Neural progenitor cell (in vitro differentiated cells): ENCODE measurements at places on chromosomes 6 and 20.
A peak's percentile ranks its signal among the peaks of the same experiment; 100 is the strongest.

GRCh38 chr20:56715309-56715708, 86.2 kb downstream of the TFAP2C start:
- no peak for DNase-seq

DNA sequence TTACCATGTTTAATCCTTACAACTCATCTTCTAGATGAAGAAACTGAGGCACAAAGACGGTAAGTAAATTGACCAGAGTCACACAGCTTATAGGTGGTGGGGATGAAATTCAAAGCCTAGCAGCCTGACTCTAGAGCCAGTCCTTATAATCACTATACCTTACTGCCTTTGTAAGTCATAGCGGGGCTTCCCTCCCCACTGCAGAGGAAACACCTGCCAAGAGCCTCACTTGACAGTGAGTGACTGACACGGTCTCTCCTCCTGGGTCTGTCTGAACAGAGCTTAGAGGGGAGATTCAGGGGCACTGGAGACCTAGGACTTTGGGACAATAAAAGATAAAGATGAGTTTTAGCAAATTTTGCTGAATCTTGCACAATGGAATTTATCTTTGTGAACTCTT, 12.8 kb downstream of the SUN5 start:
- no peak for DNase-seq

GRCh38 chr20:55386686-55387085, 618.6 kb downstream of the CBLN4 start:
- DNase-seq = no peak

- DNase-seq = no peak
These were observed 27.9 kb upstream of the RTF2 start for GRCh38 chr20:56440346-56441007.

GRCh38 chr6:128600397-128600951, 80.1 kb upstream of the PTPRK start:
- no peak for DNase-seq

- DNase-seq = peak; percentile 6
These were observed 527 bp upstream of the DOK5 start for GRCh38 chr20:54474866-54475265.

GRCh38 chr6:151073146-151073545, 166.6 kb upstream of the AKAP12 start:
- DNase-seq = no peak

- DNase-seq = peak; percentile 74
These were observed 19.1 kb upstream of the AAR2 start for GRCh38 chr20:36217226-36217625.

DNA sequence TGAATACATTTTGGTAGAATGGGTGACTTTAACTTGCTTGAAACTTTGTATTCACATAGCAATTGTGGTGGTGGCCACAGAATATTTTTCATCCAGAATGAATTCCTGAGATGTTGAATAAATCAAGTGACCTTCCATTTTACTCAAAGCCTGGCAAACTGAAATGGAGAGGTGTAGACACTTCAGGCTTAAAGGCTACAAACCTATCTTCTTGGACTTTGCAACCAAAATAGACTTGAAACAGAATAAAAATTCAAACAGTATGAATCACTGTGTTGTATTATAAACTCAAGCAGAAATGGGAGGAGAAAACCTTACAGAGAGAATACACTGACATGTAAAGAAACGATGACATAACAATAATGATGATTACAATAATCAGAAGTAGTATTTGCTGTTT, 371.6 kb downstream of the BCKDHB start:
- DNase-seq = no peak

GRCh38 chr6:133741375-133741861, 147.5 kb upstream of the TCF21 start:
- DNase-seq = peak; percentile 51

DNA sequence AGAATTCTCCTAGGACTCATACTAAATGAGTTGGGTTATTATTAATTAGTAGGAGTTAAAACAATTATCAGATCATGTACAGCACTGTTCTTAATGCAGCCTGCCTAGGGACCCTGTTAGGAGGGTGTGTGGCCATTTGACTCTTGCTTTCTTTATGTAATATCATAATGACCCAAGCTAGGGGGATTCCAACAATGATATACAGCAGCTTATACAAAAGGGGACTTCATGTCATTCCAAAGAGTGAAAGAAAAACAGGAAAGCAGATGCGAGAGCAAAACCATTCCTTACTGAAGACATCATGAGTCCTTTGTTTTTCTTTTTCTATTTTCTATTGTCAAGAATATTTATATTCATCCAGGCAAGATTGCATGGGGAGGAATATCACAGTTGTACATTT, 455.2 kb downstream of the PLCB1 start:
- no peak for DNase-seq

DNA sequence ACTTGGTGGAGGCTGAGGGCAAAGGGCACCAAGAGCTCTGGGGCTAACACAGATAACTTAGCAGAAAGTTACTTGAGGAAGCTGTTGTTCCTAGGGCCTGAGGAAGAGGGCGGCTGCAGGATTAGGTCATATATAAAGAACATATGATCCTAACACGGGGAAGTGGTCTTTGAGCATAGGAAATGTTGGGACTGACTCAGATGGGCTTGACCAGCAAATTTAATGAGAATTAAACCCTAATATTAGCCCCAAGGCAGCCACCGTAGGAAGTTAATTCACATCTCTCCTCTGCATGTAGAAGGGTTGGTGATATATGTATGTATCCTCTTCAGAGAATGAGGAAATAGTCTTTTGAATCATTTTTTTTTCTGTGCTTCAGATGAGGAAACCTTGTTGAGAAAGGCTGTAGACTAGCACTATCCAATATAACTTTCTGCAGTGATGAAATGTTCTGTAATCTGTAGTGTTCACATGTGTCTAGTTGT, 9.2 kb upstream of the ZBTB9 start:
- DNase-seq = no peak

DNA sequence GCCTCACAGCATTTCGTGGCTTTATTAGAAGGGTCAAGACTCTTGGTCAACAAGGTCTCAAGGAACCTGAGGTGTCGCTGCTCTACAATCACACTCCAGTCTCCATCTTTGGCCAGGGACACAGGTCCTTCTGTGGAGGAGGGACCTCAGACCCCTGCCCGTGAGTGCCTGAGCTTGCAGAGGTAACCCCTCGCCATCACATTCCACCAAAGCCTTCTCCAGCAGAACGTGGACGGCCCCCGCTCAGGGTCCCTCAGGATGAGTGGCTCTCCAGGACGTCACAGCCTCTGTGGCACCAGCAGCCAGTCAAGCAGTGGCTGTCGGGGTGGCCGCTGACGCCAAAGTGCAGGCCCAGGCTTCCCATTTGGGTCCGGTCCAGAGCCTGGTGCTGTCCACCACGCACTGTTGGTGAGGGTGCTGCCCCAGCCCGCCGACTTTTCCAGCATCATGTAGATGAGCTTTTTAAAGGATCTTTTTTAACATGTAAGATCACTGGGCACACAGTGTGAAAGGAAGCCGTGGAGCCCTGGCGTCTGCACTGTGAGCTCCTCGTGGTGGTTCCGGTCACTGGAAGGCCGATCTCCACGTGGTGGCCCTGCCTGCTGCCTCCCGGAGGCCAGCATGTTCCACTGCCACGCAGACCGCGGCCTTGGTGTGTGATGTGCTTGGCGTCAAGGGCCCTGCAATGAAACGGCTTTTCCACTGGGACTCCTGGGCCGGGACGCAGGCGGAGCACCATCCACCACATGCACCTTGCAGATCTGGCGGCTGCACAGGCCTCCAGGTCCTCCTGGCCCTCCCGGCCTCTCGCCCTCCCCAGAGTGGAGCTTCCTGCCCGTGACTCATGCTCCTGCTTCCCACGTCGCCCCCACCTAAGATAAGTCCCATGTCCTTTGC, 8.3 kb upstream of the KIF25 start:
- DNase-seq = no peak

- no peak for DNase-seq
These were observed 511.9 kb downstream of the KIF16B start for GRCh38 chr20:16061351-16061750.

DNA sequence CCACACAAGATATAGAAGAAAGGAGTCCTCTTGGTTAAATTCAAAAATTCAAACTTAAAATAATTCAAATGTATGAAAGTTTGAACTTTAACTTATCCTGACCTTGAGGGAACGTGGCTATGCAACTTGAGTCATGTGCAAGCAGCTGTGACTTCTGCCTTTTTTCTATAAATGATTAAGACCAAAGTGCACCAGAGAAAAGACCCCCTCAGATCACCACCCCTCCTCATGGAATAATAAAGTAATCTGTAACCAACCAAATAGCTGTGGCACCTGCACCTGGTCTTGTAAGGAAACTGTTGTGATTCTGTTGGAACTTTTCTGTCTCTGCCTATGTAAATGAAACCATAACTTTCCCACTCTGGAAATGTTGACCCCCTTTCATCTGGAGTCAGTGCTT, 141.1 kb upstream of the GGTLC1 start:
- no peak for DNase-seq
